Bronchial smooth muscle cell (primary cell): ENCODE measurements at places on chromosomes 13 and 19. TPM values are rescaled to one million over a fixed set of nuclear protein-coding genes. Genes with fewer than 3 reads are reported as not detected.

Gene ZGLP1
- 0.16 and 0.17 TPM in 2 replicates for total RNA-seq

Gene SYNGR4
- not detected in 2 replicates for total RNA-seq

Gene C19orf38
- 1.2 and 1.3 TPM in 2 replicates for total RNA-seq

Gene PSG6
- total RNA-seq: not detected in 2 replicates

Gene KLK14
- not detected in 2 replicates for total RNA-seq
